ENCODE measurements at places on chromosomes 6 and 20. TPM values are rescaled to one million over a fixed set of nuclear protein-coding genes. Genes with fewer than 3 reads are reported as not detected.

GRCh38 chr6:9178071-9178470 is 742.7 kb upstream of the SLC35B3 start:
- no peaks in the 10 kb centered on the region for H3K36me3 ChIP-seq
- no peak overlapping the region for H3K27ac ChIP-seq
- H3K4me3 ChIP-seq, result no peak overlapping the region
- H3K27me3 ChIP-seq, result no peaks in the 10 kb centered on the region
- no peaks in the 10 kb centered on the region for H3K4me1 ChIP-seq

DNA sequence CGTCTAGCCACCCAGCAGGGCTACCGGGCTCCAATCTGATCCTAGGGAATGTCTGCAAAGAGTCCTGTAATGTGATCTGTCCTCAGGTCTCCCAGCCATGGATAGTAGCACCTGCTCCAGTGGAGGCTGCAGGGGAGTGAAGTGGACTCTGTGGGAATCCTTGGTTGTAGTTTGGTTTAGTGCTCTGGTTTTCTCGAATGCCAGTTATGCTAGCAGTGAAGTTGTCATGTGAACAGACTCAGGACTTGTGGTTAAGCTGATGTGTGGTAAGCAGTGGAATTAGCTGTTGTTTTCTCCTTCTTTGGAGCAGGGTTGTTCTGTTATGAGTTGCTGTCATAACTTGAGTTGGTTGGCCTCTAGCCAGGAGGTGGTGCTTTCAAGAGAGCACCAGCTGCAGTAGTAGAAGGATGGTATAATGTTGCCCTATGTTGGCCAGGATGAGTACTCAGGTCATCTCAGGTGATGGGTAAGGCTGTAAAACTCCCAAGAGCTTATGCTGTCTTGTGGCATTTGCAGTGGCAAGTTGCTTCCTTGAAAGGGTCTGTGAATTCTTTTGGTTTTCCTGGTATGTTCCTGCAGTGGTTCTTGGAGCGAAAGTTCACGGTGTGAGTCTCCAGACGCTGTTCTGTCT is 390.2 kb downstream of the UTRN start:
- no peak overlapping the region for H3K4me3 ChIP-seq
- H3K27me3 ChIP-seq, result no peaks in the 10 kb centered on the region
- no peak overlapping the region for H3K27ac ChIP-seq
- H3K36me3 ChIP-seq, result no peaks in the 10 kb centered on the region
- peak; percentile 21 for DNase-seq

PXDC1 gene
- total RNA-seq, result 108 TPM

- H3K36me3 ChIP-seq, result no peaks in the 10 kb centered on the region
- no peak for DNase-seq
- no peak overlapping the region for H3K27ac ChIP-seq
- H3K4me3 ChIP-seq, result no peak overlapping the region
- no peaks in the 10 kb centered on the region for H3K27me3 ChIP-seq
Measured at GRCh38 chr6:137115658-137116057, 57.8 kb downstream of the IL22RA2 start.

MYBL2 gene
- not detected for total RNA-seq

Measured in tibial nerve (tissue), 4 donors.